A172 (cell line): ENCODE measurements at places on chromosomes 5 and 9.
A peak's percentile ranks its signal among the peaks of the same experiment; 100 is the strongest.

DNA sequence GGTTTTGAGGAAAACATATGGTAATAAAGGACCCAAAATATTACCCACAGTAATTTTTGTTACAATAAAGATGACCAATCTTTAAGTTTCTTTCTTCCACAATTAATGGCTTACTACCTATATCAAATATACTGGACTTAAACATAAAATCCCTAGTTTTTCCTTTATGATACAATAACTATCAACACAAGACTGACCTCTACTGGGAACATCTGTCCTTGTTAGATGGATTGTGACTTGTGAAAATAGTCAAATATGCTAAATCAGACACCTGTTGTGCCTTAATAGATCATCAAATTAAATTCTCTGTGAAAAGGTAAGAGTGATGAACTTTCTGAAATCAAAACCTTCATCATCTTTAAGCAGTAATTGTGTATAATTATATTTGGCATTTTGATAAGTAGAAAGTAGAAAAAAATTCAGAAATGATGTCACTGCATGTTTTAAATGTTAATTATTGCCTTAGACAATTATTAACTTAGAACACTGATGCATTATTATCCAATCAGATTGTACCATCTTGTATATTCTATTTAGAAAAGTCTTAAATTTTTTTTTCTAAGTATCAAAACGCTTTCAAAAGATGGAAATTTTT lies 113.6 kb downstream of the DEPDC1B start:
- DNase-seq: peak; percentile 12

- peak; percentile 53 for DNase-seq
Measured at GRCh38 chr9:95756986-95757385, 118.5 kb upstream of the ERCC6L2 start.

- DNase-seq: no peak
Measured at GRCh38 chr5:61089351-61089750, 72.9 kb downstream of the SMIM15 start.

- DNase-seq: no peak
Measured at GRCh38 chr5:39415201-39415600, 9.6 kb downstream of the DAB2 start.

DNA sequence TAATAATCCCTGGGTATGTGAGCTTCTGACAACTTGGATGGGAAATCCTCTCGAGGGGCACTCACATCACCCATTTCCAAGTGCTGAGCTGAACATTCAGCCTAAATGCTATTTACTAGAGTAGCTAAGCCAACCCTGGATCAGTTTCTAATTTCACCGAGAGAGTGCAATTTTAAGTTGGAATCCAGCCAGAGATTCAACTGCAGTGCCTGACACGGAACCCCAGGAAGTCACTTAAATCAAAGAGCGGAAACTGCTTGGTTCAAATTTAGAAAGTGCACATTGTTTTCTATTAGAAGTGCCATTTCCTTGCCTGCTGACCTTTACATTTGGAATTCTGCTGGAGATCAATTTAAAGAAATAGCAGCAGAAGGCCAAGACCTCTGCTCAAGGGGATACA lies 8.8 kb downstream of the SPRY4 start:
- no peak for DNase-seq

GRCh38 chr9:23543419-23543818 lies 282.6 kb downstream of the ELAVL2 start:
- peak; percentile 9 for DNase-seq

GRCh38 chr9:132125361-132125760 lies 36.5 kb upstream of the NTNG2 start:
- no peak for DNase-seq

- no peak for DNase-seq
Measured at GRCh38 chr5:142590451-142591231, 95.2 kb downstream of the FGF1 start.

DNA sequence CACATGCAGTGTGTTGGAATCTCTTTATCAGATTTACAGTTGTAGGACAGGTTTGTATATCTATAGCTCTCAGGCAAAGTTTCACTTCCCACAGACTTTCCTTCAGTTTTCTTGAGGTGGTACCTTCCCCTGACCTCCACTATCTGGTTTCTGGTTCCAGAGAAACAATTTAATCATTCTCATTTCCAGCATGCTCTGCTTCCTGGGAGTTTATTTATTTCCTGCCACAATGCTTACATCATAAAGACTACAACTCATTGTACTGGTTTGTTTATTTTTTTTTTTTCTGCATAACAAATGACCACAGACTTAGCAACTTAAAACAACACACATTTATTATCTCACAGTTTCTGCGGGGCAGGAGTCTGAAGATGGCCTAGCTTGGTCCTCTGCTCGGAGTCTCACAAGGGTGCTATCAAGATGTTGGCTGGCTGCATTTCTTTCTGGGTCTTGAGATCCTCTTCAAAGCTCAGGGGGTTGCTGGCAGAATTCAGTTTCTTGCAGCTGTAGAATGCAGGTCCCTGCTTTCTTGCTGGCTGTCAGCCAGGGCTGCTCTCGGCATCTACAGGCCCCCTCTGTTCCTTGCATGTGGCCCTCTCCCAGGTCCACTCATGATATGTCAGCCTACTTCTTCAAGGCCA lies 247.7 kb downstream of the ENC1 start:
- DNase-seq: peak; percentile 49

DNA sequence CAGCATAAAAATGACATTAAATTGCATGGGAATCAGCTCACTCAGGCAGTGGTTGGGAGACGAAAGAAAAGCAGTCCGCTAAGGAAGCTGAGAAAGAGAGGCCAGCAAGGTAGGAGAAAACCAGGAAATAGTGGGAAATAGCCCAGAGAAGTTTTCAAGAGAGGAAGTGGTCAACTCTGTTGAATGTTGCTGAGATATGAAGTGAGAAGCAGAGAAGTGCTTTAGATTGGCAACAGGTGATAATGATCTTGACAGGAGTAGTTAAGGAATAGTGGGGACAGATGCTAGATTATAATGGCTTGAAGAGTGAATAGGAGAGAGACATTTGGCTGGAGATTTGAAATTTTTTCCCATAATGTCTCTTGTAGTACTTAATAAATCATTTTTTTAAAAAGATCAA lies 30.8 kb downstream of the CNTRL start:
- DNase-seq: no peak

GRCh38 chr9:98795295-98795955 lies 930 bp downstream of the ANKS6 start:
- DNase-seq: no peak

DNA sequence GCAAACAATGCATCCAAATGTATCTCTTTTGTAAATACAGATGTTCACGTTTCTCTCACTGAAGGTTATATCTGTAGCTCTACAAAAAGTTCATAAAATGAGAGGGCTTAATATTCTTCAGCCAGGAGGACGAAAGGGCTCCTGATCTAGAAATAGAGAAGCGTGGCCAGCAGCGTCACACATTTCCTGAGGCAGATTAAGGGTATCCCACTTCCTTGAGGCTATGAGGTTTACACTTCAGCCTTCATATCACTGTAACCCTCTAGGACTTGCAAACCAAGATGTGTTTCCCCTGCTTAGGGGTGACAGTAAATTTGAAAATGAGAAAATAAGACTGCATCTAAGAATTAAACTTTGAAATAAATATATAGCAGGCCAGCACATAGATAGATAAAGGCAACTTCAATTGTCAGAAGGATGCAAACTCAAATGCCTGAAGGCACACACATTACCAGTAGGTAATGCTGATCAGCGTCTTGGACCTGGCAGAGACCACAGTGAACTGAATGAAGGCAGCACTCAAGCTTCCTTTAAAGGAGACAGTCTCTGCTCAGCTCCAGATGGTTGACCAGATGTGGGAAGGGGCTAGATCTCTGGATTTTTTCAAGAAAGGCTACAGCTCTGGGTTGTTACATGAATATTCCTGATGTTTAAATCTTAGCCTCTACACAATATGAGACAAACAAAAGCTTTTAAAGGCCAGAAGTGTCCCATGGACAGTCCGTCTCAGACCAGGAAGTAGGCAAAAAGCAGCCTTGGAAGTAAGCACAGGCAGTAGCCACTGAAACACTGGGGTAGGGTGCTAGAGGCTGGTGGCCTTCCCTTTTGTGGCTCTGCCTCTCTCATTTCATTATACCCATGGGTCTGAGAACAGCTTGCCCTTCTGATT lies 197.7 kb downstream of the MCTP1 start:
- no peak for DNase-seq

DNA sequence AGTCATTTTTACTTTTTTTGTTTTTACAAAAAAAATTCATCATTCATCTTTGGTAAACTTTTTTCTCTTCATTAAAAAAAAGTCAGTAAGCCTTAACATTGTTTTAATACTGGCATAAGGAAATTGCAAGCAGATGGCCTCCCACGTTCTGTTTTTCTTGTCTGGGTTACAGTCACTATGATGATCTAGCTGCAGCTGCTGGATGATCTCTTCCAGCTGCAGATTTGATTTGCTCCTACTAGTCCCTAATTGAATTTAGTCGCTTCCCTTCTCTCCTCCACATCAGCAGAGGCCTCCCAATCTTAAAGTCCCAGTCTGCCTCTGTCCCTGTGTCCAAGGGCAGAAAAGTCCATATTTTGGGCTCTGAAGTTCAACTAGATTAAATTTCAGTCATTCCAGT lies 106.8 kb upstream of the PTGER4 start:
- DNase-seq: no peak

- peak; percentile 73 for DNase-seq
Measured at GRCh38 chr9:129885670-129886106, 50.4 kb downstream of the USP20 start.

- no peak for DNase-seq
Measured at GRCh38 chr5:42842921-42843641, 31.4 kb upstream of the SELENOP start.

DNA sequence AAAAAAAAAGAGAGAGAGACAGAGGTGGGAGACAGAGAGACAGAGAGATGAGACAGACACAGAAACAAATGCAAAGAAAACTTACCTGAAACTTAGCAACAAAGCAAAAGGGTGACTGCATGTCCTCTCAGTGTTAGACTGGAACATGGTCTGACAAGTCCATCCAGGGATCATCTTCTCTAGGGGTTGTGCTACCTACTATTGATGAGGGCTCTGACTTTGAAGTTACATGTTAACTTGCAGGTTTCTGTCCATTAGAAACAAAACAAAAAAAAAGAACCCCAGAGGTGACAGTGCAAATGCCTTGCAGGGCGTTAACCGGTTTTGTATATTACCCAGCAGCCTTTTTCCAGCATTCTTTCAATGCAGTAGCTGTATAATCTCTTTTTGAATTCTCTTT lies 13.6 kb upstream of the SPARC start:
- no peak for DNase-seq

GRCh38 chr9:120579139-120580050 lies 572 bp downstream of the CDK5RAP2 start:
- DNase-seq: peak; percentile 45

DNA sequence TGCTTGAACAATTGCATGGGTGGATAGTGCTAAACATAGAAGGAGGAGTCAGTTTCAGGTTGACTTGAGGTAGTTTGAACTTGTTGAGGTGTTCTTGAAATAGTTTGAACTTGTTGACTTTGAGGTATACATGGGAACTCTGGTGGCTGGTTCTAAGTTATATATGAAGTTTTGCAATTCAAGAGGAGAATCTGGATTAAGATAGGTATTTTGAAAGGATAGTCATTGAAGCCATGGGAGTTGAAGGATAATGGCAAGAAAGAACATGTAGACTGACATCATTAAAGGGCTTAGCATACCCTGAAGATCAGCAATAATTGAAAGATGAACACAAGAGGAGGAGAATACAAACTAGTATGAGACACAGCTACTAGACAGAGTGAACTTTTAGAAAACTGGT lies 181.9 kb upstream of the MRPS30 start:
- DNase-seq: no peak

DNA sequence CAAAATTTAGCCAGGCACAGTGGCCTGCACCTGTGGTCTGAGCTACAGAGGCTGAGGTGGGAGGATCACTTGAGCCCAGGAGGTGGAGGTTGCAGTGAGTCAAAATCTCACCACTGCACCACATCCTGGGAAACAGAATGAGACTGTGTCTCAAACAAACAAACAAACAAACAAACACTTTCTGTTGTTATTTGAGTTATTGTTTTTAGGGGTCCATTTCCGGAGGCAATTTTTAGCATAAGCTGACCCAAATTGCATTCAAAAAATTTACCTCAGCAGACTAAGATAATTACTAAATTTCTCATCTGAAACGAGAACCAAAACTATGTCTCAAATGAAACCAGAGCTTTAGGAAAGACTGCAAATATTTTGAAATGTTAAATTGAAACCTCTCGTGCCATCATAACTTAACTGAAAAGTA lies 1485.1 kb downstream of the EFNA5 start:
- no peak for DNase-seq

GRCh38 chr9:71249729-71250317 lies 128.4 kb upstream of the TRPM3 start:
- DNase-seq: peak; percentile 79

- peak; percentile 97 for DNase-seq
Measured at GRCh38 chr5:159337016-159337955, 7.0 kb upstream of the IL12B start.

DNA sequence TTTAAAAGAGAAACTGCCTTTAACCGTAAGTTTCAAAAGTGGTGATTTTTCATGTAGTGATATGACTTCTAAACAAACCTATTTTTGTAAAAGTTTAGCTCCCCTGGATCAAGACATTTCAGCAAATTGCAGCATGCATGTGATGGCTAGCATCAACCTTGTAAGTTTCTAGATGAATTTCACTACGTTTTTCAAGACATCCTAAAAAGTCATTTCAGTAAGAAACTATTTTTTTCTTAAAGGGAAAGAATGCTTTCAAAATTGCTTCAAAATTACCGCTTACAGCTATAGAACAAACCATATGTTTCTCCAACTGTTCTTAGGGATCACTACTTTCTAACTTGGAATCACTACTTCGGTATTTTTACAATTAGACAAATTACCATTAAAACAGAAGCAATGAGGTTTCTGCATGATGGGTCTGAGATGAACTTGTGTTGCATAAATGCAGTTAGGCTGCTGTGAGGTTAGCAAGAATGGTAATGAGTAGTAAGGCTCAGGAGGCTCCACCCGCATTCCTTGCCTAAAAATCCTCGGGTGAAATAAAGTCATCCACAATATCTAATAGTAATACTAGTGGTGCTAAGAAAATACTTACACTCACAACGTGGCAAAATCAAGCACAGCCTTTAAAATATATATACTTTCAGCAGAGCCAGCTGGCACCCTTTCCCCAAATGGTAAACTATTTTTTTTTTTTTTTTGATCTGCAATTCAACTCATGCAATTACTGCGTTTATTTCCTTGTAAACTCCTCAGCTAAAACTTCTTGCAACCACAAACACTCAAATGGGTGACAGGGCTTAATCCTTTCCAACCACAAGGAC lies 53.8 kb downstream of the CDC14B start:
- DNase-seq: peak; percentile 65

GRCh38 chr9:133658442-133659431 lies 22.6 kb downstream of the DBH start:
- DNase-seq: peak; percentile 80

DNA sequence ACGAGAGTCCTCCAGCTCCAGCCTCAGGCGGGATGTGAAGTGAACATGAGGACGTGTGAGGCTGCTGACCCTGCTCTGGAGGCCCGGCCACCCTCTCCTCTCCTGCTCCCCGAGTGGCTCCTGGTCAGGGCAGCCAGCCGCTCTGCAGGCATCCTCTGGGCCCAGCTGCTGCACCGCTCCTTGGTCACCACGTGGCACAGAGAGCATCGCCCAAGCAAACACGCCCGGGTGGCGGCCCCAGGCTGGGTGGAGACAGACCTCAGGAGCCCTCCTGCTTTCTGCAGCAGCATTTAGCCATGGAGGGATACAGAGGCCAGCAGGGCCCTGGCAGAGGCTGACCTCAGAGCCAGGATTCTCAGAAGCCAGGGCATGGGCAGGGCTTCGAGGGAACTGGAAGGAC lies 69.7 kb upstream of the SARDH start:
- no peak for DNase-seq

GRCh38 chr5:175609526-175609925 lies 48.3 kb upstream of the HRH2 start:
- DNase-seq: no peak

GRCh38 chr5:26192486-26192885 lies 845.9 kb downstream of the CDH9 start:
- peak; percentile 57 for DNase-seq
